ENCODE measurements at places on chromosomes 4 and X.

DNA sequence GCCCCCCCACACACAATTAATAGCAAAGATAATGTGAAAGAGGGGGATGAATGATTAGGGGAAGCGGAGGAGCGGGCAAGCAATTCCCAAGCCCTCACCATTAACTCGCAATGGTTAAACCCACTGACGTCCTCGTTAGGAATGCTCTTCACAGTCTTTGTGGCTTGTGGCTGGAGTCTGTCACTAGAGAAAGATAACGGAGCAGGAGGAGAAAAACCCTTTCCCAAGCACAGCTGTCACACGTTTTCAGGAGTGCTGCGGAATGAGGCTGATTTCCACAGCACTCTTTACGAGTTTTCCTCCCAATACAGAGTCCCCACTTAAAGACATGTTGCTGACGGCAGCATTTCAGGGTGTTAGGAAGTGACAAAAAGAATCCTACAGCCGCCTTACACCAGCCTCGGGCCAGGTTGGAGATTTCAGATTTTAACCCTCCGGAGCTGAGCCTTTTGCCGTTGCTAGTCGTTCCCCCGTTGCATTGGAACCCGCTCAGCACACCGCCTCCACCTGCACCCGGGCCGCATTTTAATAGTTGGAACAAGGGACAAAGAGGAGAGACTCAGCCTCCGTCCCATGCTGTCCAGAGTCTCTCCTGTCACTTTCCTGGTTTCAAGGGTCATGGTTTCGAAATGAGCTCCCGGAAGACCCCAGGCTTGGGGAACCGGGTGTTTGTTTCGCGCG, 92.2 kb downstream of the GEMIN8 start:
- no peak for DNase-seq

DNA sequence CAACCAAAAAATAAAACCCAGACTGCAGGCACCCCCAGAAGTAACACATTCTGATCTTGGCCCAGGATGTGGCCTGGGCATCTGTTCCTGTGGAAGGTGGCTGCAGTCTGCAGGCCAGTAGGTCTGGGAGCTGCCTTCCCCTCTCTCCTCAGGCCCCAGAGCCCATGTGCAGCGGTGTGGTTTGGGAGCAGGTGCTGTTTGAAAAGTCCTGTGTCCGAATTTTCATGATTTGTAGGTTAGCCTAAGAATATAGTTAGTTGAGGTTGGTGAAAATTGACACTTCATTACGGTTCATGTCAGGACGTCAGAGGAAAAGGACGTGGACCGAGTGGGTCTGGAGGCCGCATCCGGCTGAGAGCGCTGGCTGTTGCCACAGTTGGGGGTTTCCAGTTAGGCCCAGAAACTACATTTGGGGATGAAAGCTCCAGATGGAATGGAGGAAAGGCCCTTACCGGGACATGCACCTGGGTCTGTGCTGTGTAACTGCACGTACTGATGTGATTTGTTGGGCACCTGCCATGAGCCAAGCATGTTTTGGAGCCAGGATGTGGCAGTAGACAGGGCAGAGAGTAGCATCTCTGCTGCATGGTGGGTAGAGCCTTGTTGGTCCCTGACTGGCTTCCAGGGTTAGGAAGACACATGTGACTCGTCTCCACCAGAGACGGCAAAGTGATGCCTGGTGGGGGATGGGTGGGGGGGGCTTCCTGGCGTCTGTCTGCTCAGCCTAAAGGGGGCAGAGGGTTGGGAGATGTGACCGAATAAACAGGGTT, 21.7 kb upstream of the HGFAC start:
- DNase-seq: no peak

DNA sequence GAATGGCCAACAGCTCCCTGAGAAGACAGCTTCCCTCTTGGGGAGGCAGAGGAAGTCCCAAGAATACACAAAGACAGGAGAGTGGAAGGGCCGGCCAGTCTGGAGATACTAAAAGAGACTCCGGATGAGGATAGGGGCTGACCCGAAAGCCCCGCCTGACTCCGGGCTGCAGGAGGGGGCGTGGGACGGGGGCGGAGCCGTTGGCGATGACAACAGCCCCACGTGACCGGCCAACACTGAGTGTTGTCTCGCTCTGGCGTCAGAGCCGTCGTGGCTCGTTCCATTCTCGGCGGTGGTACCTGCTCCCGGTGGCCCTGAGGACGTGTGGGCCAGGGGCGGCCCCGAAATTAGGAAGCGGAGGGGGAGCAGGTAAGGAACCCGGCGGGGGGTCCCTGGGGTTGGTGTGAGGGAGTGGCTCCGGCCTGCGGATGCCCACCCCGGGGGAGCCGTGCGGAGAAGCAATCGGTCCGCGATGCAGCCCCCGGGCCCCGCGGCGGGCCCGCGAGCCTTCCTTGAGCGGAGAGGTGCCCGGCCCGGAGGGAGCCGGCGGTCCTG, at the start of gene BEX4:
TSS of gene BEX4 (plus strand) at position 239 of the 555 bp plus-strand sequence. CDS start 1,046 bp downstream, outside the sequence.
- DNase-seq: peak; percentile 70

GRCh38 chr4:37828843-37829242, 2.4 kb downstream of the PGM2 start:
- no peak for DNase-seq

GRCh38 chr4:81142744-81143143, 72.3 kb downstream of the PRKG2 start:
- no peak for DNase-seq

- no peak for DNase-seq
Measured at GRCh38 chr4:48778431-48779094, 1.5 kb downstream of the FRYL start.

GRCh38 chrX:154019633-154020528, at the start of gene IRAK1:
IRAK1 (minus strand) TSS chrX:154019902; CDS start chrX:154019812, 90 bp downstream.
- peak; percentile 72 for DNase-seq

DNA sequence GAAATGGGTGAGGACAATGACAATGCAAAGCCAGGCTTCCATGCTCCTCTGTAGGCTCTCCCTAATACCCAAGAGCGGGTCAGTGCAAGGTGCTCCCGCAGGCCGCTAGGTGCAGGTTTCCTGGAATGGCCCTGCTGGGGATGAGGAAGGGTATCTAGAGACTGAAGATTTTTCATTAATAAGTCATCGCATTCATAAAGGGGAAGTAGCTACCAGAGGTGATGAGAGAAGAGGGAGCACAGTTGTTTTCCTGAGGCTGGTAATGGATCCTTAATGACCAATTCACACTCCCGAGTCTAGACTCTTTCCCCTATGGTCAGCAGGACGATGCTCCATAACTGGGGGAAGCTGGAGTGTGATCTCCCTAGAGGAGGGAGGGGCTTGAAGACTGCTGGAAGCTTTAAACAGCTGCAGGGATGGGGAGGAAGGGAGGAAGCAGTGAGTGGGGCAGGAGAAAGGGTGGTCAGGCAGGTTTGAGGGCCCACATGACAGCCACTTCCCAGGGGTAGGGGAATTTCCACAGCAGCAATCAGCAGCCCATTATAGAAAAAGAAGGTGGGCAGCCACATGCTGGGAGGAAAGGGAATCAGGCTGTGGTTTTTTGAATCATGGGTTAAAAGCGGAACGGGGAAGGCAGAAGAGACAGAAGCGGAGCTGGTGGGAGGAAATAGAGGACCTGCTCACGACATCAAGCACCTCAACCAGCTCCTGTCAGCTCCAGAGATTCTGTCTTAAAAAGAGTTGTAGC, 10.2 kb upstream of the ATP6AP2 start:
- no peak for DNase-seq

- no peak for DNase-seq
Measured at GRCh38 chrX:13911586-13911985, 94.7 kb upstream of the GPM6B start.

GRCh38 chr4:81113024-81113423, 82.5 kb downstream of the BMP3 start:
- DNase-seq: no peak

DNA sequence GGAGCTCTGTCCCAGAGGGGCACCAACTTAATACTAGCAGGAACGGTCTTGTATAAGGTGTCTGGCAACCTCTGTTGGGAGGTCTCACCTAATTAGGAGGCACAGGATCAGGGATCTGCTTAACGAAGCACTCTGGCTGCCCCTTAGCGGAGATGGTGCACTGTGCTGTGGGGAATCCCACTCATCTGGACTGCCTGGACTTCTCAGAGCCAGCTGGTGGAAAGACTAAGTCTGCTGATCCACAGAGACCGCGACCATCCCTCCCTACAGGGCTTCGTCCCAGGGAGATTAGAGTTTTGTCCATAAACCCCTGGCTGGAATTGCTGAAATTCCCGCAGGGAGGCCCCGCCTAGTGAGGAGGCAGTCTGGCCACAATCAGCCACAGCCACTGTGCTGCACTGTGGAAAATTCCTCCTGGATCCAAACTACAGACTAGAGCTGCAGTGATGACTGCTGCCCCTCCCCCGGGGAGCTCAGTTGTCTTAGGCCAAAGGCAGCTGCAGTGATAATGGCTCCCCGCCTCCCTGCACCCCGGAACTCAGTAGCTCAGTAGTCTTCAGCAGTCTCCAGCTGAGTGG, 22.0 kb upstream of the ZCCHC4 start:
- no peak for DNase-seq

- DNase-seq: no peak
Measured at GRCh38 chrX:129791961-129792570, 12.3 kb downstream of the SASH3 start.

- DNase-seq: no peak
Measured at GRCh38 chr4:81606801-81607501, 135.2 kb upstream of the RASGEF1B start.

DNA sequence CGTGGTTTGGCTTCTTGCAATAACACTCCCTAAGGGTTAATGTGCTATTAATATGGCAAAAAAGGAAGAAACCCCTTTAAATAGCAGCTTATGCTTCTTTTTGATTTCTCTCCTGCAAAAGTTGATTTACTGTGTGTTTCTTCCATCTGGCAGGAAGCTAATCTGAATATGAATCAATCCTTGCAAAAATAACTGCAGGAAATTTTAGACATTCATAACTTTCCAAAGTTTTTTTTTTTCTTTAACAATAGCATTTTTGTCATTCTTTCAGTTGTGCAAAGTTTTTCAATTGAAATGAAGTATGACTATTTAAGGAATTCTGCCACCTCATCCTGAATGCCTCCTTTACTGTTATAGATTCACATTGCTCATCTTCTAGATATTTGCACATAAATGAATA, 115.6 kb downstream of the SPANXA1 start:
- DNase-seq: no peak

DNA sequence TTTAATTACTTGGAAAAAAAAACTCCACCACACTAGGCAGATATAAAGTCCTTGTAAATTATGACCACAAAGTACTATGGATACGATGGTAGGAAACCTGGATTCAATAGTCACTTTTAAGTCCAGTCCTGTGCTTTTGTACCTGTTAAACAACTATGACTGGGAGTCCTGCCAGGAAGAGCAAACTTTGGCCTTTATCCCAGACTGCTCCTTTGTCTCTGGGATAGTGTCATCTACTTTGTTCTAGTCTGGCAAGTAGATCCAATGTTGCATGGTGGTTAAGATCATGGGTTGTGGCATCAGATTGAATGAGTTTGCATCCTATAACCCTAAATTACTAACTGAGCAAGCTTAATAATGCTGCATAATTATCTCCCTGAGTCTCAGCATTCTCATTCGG, 175.3 kb upstream of the FGF13 start:
- DNase-seq: no peak

DNA sequence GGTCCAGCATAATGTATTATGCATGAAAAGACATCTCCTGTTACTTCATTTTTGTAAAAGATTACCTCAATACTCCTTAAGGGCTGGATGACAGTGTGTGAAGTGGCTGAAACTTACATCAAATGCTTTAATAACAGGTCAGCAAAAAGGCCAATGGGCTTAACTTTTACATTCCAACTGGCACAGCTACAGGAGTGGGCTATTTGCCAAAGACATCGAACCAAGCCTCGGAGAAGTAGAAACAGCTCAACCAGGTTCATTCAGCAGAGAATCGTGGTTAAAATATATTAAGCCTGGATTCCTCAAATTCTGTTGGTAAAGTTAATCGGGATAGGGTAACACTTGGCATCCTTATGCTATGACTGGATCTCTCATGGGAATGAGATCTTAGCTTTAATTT, 639.7 kb downstream of the TRIML1 start:
- no peak for DNase-seq

DNA sequence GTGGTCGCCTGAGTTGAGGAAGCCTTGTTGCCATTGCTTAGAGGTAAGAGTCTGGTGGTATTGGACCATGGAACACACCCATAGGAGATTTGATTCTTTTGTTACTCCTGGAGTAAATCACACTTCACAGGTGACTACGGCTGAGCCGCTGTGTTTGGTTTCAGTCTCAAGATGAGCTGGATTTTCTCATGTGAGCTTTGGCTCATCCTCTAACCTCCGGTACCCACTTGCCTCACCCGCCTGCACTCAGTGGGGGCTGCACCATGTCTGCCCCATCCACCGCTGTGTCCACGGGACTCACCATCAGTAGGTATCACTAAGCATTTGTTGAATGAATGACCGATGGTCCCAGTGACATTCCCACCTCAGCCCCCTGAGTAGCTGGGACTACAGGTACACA, 52.7 kb downstream of the HTT-AS start:
- no peak for DNase-seq

GRCh38 chr4:111630705-111631104, 514.5 kb upstream of the FAM241A start:
- DNase-seq: no peak

DNA sequence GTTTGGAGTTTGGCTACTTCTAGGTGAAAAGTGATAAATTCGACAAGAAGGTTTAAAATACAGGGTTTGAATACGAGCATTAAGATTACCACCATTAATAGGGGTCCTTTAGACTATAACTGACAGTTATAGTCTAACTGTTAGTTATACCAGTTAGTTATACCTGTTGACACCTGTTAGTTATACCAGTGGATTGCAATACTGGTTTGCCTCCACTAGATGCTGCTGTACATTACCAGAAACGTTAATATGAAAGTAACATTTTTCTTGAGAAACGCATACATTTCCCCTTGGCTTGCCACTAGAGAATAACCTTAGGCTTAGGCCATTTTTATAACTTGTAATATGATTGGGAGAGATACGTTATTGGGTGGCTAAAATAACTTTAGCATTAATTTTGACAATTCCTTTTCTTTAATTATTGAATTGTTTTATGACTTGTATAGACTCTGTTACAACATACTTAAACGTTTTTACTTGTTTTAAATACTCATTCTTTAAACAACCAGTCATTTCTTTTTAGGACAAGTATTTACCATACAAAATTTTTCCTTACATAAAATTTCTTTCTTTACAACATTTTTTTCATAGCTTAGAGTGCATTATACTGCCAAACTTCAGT, 911.2 kb downstream of the FSTL5 start:
- DNase-seq: no peak

DNA sequence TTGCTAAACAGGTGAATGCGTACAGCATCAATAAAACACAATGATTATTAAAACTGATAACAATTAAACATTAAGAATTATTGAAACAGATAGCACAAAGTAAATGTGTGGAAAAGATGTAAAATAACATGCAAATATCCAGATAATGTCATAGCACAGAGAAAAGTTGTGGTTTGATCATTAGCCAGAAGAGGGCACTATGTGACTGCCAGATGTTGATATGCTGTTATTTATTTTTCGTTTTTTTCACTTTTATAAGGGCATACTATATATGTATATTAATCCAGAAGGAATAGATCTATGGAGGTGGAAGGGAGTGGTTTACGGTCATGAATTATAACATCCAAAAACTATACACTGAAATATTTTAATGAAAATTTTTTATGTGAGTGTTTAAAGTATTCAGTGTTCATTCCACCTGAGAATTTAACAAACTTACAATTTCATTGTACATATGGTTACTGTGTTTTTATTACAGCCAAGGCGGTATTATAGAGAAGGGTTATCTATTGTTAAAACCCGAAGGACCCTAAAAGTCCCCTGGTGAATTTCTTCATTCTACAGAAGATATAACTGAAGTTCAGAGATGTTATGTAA, 211.9 kb upstream of the UGT8 start:
- no peak for DNase-seq

- no peak for DNase-seq
Measured at GRCh38 chr4:155582041-155582440, 84.6 kb upstream of the GUCY1A1 start.
